ENCODE measurements at places on chromosomes 6 and 20.

DNA sequence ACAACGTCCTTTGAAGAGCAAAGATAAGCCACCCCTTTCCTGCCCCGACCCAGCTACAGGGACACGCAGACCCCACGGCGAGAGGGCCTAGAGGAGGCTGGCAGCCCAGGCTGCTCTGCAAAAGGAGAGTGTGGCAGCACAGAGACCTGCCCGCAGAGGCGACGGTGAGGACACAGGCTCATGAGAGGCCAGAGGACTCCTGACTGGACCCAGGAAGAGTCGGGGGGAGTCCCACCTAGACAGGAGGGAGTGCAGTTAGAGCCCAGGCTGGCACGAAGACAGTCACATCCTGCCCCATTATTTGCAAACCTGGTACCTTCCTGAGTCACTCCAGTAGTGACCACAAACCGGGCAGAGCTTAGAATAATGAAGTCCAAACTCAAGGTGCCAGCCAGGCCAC, 227.7 kb upstream of the CDH4 start:
- DNase-seq = no peak

- peak; percentile 81 for DNase-seq
These were observed 196.0 kb downstream of the MAFB start for GRCh38 chr20:40493071-40493470.

DNA sequence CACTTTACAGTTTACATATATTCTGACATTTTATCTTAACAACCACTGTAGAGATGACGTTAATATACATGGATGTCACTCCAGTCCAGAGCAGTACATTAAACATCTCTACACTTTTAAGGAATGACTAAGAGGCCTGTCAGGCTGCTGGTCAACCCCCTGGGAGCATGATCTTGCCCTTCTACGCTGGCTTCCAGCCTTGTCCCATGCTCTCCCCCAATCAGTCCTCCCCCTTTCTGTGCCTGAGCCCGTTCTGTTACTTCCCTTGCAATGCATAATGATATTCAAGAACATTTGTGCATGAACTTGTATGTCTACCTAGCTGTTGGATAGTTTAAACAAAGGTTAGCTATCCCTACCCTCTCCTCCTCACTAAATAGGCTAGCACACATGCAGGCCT, 40.5 kb upstream of the PLCB4 start:
- DNase-seq = no peak

GRCh38 chr6:151137542-151137941, 102.2 kb upstream of the AKAP12 start:
- DNase-seq = no peak

DNA sequence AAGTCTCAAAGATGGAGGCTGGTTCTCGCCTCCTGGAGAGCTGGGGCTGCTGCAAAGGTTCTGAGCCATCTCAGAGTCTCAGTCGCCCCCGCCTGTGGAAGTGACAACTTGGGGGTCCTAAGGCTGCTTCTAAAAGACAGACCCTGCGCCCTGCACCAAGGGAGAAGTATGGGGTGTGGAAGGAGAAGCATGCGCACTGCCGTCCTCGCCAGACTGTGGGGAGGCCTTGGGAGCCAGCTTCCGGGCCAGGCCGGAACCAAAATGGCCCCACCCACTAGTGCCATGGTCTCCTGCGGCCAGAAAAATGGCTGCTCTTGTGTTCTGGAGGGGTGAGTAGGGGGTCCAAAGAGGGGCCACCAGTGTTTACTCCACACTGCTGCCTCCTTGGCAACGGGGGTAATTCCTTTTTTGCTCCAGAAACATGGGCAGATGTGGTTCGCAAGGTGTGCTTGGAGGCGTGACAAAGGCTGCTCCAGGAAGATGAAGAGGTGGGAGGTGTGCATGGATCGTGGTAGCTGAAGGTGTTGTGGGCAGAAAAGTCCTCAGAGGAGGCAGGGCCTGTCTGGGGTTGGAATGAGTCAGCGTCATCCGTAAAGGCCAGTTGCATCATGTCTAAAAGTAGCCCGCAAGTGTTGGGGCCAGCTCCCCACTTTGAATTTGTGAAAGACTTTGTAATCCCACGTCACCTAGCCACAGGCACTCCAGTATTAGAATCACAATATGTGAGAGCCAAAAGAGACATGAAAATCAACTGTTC, 329.8 kb upstream of the SOX4 start:
- peak; percentile 78 for DNase-seq

- no peak for DNase-seq
These were observed 95.8 kb upstream of the FOXA2 start for GRCh38 chr20:22680031-22680740.

Data from iris pigment epithelial cell (primary cell).